ENCODE measurements at places on chromosomes 11 and 22.

- DNase-seq = no peak
Observed at GRCh38 chr11:2100361-2101170, 38.6 kb downstream of the IGF2 start.

- DNase-seq = no peak
Observed at GRCh38 chr11:26806219-26806618, 84.4 kb upstream of the SLC5A12 start.

- DNase-seq = no peak
Observed at GRCh38 chr11:73566977-73567755, 30.7 kb downstream of the FAM168A start.

DNA sequence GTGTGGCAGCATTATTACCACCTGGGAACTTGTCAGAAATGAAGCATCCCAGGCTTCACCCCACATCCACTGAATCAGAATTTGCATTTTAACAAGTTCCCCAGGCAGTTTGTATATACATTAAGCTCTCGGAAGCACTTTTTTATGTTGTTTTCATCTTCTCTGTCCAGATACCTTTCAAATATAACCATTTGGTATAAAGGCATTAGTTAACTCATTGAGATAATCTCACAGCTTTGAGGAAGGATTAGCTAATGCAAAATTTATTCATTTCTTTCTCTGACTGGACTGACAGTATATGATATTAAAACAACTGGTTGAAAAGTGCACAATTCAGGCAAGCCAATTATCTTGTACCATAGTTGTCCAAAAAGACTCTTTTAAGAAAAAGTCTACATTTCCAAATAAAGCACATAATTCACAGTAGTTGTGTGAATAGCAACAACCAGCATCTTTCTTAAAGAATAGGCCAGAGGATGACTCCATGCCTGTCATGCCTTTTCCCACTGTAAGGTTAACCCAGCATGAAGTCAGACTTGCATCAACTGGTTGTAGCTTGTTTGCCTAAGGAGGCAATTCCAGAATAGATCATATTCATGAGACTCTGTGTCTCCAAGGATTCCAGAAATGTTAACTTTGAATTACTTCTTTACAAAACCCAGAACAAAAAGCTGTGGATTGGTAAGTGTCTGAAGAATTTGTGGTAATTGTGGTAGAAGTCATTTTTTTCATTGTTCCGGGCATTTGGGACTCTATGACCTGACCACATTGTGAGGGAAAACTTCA is 254.3 kb upstream of the SESN3 start:
- no peak for DNase-seq

- DNase-seq = no peak
Observed at GRCh38 chr11:130915603-130916237, 559 bp downstream of the SNX19 start.

GRCh38 chr11:72379384-72380131 is 54.8 kb downstream of the CLPB start:
- no peak for DNase-seq

- peak; percentile 100 for DNase-seq
Observed at GRCh38 chr11:560305-561147, at the start of the genes LMNTD2 and RASSF7. TSS of gene LMNTD2 (minus strand) at chr11:560738. CDS start at chr11:560716, 22 bp downstream. TSS of gene RASSF7 (plus strand) at chr11:560970. CDS start at chr11:561769, 799 bp downstream.

GRCh38 chr11:8828046-8828445 is 82.9 kb upstream of the AKIP1 start:
- no peak for DNase-seq

- DNase-seq = no peak
Observed at GRCh38 chr11:20226933-20227332, 66.7 kb upstream of the DBX1 start.

DNA sequence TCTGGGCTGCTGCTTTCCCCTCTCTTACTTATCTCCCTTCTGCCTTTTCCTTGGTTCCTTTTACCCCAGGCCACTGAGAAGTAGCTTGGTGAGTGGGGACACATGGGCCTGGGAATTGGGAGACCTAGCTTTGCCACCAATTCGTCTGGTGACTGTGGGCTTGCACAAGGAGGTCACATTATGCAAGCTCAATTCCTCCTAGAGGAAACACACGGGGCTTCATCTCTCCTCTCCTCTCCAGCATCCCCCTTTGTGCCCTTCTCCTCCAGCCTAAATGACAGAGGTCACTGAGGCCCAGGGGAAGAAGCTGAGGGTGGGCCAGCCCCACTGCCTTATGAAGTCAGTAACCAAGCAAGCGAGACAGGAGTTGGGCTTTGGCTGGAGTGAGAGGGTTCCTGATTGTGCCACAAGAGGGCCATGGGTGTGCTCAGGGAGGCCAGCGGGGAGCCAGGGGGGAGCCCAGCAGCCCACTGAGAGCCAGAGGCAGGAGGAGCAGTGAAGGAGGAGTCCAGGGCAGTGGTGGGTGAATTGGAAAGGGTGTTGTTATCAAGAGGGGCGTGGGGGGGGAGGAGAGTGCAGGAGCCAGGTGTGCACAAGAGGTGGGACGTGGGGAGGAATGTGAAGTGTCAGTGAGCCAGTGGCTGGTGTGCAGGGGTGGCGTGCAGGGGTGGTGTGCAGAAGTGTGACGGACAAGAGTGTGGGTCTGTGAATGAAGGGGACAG is 2.0 kb downstream of the CLCF1 start:
- no peak for DNase-seq
